Stimulated activated naive CD8-positive, alpha-beta T cell treated with anti-CD3 and anti-CD28 coated beads, Interleukin-15, amount 100 ng/mL, for 72 hours (primary cell): ENCODE measurements at places on chromosomes 7 and 10.

DNA sequence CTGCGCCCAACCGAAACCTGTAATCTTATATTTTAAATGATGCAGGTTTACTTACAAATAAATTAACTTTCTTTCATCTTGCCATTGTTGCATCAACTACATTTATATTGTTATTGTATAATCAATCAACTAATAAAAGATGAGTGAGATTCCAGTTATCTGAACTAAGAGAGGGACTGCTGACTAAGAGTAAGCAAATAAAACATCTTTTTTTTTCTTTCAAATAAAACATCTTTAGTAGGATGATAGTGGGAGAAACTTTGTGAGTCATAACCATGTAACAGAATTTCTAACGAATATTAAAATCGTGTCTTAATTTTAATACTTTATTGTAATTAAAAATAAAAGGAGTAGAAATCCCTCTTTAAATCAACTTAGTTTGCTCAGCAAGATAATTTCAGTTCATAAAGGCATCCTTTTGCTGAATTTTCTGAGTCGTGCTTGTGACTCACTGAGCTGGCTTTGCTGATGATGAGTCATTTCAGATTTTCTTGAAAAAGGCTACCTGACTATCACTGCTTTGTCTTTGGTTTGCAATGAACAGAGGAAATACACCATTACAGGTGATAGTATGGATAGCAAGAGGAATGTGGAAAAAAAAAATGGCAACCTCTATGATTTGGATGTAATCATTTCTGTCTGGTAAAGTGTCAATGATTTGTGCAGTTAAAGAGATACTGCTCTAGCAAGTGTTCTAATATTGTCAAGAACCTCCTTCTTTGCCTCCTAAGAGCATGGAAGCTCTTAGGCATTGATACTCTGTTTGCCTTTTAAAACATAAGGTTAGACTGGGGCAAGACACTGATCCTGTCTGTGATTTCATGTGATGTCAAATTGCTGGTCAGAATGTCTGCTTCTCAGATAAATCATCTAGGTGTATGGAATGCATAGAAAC lies 119.5 kb downstream of the GPR158 start:
- DNase-seq = no peak

DNA sequence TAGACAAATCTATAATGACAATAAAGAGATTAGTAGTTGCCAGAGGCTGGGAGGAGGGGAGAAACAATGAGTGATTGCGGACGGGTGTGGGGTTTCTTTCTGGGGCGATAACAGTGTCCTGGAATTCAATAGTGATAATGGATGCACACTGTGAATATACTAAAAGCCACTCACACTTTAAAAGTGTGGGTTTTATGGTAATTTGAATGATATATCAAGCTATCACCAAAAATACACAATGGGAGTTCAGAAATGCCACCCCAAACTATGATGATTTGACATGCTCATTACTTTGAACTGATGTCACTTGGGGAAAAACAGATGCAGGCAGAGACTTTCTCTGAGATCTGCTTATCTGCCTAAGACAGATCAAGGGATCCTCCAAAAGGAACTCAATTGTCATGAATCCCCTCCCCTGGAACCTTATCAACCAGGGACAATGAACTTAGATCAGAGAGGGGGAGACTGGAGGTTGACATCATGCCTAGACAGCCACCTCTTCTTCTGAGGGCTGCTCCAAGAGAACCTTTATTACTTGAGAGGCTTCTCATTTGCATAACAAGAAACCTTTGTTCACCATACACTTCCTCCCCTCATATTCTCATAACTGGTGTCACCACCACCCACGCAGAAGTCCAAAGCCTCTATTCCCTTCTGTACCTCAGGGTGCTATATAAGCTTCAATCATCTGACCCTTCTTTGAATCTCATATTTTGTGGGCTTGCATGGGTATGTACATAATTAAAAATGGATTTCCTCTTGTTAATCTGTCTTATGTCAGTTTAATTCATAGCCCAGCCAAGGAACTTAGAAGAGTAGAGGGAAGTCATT lies 14.8 kb upstream of the ZC3HAV1 start:
- no peak for DNase-seq

- no peak for DNase-seq
These were observed 169.2 kb upstream of the SEMA3A start for GRCh38 chr7:84363741-84364140.

GRCh38 chr7:151330661-151331060 lies 11.0 kb upstream of the NUB1 start:
- DNase-seq = no peak

DNA sequence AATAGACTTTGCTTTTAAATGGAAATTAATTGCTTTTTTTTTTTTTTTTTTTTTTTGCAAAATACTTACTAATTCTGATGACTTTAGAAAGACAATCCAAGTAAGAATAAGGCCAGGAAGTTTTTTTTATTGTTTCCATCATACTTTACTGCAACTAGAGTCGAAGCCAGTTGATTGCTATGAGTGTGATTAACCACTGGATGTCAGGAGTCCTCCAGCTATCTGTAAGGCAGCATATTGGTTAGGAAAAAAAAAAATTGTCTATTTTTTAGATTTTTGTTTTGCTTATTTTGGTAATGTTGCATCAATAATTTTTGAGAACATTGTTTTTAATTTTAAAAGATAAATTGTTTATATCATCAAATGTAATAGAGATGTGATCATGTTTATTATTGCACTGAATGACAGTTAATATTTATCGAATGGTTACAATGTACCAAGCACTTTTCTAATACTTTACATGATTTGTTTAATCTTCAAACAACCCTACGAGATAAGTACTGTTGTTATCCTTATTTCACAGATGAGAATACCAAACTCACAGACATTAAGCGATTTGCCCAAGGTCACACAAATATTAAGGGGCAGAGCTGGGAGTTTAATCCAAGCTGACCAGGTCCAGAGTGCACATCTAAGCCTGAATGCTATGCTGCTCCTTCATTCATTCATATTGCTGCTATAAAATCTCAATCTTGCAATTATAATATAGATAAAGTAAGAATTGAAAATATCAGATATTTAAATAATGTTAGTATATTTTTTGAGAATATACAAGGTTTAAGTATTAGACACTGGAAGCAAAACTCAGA lies 19.9 kb upstream of the LMOD2 start:
- no peak for DNase-seq

GRCh38 chr10:77214799-77215198 lies 422.8 kb downstream of the KCNMA1 start:
- no peak for DNase-seq

- no peak for DNase-seq
These were observed 34.1 kb downstream of the PTPRE start for GRCh38 chr10:127940866-127941640.

- peak; percentile 32 for DNase-seq
These were observed 19.6 kb downstream of the GRID2IP start for GRCh38 chr7:6531492-6532279.

GRCh38 chr7:75966190-75966961 lies 28.0 kb downstream of the TMEM120A start:
- no peak for DNase-seq

- no peak for DNase-seq
These were observed 151.2 kb upstream of the TNRC18 start for GRCh38 chr7:5574770-5575269.

- DNase-seq = no peak
These were observed 3.6 kb downstream of the TMEM254 start for GRCh38 chr10:80081801-80082750.

DNA sequence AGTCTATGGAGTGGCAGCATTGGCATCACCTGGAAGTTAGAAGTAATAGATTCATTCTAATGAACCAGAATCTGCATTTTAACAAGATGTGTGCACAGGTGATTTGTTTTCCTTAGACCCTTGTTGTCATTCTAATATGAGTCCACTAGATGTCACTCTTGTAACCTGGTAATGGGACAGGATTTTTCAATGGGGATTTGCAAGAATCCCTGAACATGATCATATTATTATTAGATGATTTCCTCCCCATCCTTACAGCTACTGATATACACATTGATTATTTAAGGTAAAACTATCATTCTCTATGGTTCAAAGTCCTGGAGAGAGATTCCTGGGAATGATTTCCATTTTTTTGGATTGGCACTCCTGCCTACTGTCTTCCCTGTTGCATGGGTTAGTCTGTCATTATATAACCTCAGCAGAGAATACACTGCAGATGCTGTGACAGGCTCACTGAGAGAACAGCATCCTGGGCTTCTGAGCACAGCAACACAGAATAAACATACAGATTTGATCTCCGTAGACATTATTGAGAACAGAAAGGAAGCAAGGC lies 194.9 kb downstream of the SUGCT start:
- no peak for DNase-seq

DNA sequence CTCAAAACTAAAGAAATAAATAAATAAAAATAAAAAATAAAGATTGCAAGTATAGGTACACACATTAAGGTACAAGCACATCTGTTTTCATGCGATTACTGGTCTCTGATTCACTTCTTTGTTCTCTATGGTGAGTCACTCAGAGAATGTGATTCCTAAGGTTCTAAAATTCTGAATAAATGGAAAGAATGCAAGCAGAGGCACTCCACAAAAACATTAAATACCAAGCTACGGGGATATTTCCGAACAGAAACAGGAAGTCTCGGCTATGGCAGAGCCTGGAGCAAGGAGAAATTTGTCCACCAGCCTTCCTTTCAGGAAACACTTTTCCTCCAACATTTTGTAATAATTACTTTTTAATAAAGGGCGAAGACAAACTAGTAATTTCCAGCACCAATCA lies 1.4 kb downstream of the VOPP1 start:
- no peak for DNase-seq

GRCh38 chr7:318878-319661 lies 29.1 kb downstream of the FOXL3 start:
- DNase-seq = no peak

- no peak for DNase-seq
These were observed 61.8 kb downstream of the NEURL1 start for GRCh38 chr10:103555325-103555649.

- DNase-seq = no peak
These were observed 997 bp downstream of the WDR37 start for GRCh38 chr10:1057106-1057657.

- DNase-seq = no peak
These were observed 6.8 kb downstream of the TECTB start for GRCh38 chr10:112290054-112290373.

GRCh38 chr7:101367676-101368075 lies 5.0 kb downstream of the COL26A1 start:
- DNase-seq = no peak

GRCh38 chr10:26368463-26368862 lies 69.7 kb upstream of the APBB1IP start:
- no peak for DNase-seq

DNA sequence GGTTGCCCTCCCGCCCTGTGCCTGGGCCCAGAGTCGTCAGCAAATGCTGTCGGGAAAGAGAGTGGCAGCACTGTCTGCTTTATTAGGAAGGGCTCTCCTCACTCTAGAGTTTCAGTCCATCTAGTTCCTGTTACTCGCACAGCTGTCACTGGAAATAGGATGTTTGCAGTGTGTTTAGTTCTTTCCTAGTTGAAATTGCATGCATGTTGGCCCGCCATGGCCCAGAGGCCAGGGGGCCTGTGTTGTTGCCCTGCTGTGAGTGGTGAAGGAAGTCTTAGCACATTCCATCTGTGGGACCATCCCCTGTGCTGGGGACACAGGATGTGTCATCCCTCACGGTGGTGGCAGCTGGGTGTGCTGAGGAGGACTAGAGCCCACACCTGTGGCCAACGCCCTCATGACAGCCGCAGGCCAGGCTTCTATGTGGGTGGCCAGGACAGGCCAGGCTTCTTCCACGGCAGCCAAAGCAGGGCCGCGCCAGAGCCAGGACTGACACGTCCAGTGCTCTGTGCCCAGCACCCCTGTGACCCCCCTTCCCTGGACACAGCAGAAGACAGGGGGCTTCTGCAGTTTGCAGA lies 45.4 kb downstream of the ZNF467 start:
- no peak for DNase-seq

- no peak for DNase-seq
These were observed 16.7 kb downstream of the RBP3 start for GRCh38 chr10:47364911-47365310.

DNA sequence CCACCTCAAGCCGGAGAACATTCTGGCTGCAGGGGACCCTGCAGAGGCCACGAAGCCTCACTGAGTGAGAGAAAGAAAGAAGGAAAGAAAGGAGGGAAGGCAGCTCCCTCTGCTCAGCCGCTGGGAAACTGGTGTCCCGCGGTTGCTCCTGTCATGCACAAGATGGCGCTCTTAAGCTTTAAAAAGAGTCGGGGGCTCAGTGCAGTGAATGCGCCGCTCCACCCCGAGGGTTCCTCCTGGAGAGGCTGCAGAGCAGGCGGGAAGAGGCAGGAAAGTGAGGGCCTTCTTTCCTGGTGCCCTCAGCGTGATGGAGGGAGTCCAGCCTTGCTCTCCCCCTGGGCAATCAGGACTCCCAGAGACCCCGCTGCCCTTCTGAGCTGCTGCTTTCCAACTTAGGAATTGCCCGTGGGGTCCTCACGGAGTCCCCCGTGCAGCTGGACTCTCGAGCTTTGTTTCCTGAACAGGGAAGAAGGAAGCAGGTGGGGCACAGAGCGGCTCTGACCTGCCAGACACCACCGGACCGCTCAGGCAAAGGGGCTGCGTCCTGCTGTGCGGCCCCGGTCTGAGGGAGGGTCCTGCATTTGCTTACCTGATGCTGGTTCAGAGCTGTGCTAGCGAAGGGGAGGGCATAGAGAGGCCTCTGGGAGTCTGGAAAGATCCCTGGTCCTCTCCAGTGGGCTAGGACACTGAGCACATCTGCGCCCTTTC lies 141.9 kb upstream of the MKI67 start:
- DNase-seq = peak; percentile 10

DNA sequence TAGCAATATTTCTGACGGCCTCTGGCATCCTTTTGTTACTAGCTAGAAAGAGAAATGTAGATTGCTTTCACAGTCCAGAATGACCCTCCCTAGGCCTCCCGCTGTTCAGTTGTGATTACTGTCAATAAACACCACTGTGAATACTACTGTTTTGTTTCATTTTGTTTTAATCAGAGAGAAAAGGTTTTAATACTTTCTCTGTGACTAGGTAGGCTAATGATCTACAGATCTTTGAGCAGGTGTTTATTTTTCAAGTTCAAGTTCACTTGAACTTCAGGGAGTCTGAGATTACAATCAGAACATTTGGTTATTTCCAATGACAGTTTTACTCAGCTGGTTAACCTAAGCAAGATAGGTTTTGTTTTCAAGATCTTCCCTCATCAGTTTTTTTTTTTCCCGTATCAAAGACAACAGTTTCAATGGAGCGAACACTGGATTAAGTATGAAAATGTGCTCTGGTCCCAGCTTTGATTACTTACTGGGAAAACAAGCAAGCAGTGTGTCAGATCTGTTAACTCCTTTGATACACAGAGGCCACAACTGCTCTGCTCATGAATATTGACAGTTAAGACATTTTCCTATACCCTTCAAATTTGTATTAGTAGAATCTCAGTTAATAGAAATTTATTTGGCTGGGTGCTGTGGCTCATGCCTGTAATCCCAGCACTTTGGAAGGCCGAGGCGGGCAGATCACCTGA lies 34.8 kb downstream of the VKORC1L1 start:
- DNase-seq = no peak

DNA sequence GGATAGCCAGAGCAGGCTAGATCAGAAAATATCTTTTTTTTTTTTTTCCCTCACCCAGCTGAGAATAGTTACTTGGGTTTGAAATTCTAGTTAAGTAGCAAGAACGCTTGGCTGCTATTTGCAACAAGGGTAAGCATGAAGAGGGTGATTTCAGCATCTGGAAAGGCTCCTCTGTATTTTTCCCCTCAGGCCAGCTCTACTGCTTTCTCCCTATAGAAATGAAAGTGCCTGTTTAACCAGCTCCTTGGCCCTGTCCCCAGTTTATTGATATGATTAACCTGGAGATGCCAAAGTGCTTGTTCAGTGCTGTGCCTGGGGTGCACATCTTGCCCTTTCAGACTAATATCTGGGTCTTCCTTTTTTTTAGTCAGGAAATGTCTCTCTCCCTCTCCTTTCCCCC lies 37.1 kb downstream of the AP3M1 start:
- no peak for DNase-seq
